ENCODE measurements at places on chromosomes 7 and 10. TPM values are rescaled to one million over a fixed set of nuclear protein-coding genes. Genes with fewer than 3 reads are reported as not detected.

KNDC1 gene
- 0.09 TPM for total RNA-seq

GRCh38 chr10:35822316-35822715, 180.2 kb upstream of the FZD8 start:
- no peak for DNase-seq

DNA sequence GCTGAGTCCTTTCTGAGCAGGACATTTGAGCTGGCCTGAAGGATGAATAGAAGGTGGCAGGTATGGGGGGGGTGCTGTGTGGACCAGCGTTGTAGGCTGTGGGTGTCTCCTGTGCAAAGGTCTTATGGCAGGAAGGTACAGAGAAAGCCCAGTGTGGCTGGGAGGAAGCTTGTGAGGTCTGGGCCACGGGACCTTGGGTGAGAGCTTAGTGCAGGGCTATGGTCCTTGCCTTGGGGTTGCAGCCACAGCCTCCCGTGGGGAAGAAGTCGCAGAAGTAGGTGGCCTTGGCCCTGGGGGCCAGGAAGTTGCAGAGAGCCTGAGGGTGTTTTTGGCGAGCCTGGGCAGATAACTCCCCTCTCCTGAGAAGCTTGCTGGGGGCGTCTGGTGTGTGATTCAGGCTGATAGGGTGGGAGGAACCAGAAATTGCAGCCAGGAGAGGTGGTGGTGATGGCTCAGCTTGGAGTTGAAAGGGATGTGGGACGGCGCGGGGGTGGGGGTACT, 172.0 kb upstream of the TNRC18 start:
- no peak for DNase-seq

GRCh38 chr10:77029777-77030717, 607.6 kb downstream of the KCNMA1 start:
- DNase-seq: no peak

DNA sequence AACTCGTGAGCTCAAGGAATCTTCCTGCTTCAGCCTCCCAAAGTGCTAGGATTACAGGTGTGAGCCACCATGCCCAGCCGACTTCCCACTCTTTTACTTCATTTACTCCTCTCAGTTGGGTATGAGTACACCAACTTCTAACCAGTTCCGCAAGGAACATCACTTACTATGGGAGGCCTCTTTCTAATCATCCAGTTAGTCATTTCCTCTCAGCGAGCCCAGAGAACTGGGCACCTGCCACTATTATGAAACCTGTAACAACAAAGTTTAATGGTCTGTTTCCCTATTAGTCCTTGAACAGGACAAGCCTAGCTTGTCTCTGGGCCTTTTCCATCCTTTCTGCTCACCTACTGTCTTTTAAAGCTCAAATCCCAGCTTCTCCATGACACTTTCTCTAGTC, 88.8 kb downstream of the DNMBP start:
- DNase-seq: no peak

Data from activated B cell treated with CpG ODN at 0.5 μM for 24 hours (primary cell).